ENCODE measurements at places on chromosomes 2 and 18. TPM values are rescaled to one million over a fixed set of nuclear protein-coding genes. Genes with fewer than 3 reads are reported as not detected.

RGPD3 gene
- total RNA-seq, result not detected

RBKS gene
- 1.8 TPM for total RNA-seq

STPG4 gene
- 1.0 TPM for total RNA-seq

TRIM54 gene
- total RNA-seq, result not detected

LRPPRC gene
- total RNA-seq, result 80.1 TPM

FEV gene
- total RNA-seq, result not detected

LYG2 gene
- total RNA-seq, result not detected

DSC3 gene
- not detected for total RNA-seq

OTOF gene
- total RNA-seq, result 0.14 TPM

C2orf74 gene
- 21.3 TPM for total RNA-seq

REG3A gene
- not detected for total RNA-seq

ZNF385B gene
- not detected for total RNA-seq

C1QL2 gene
- not detected for total RNA-seq

RAB6D gene
- total RNA-seq, result not detected

ADNP2 gene
- 22.7 TPM for total RNA-seq

SMPD4 gene
- total RNA-seq, result 62.2 TPM

DCDC2C gene
- not detected for total RNA-seq

SERPINB13 gene
- total RNA-seq, result not detected

PAX8 gene
- 1.6 TPM for total RNA-seq

BMP10 gene
- total RNA-seq, result not detected
